ENCODE measurements at places on chromosomes 7 and 10. TPM values are rescaled to one million over a fixed set of nuclear protein-coding genes. Genes with fewer than 3 reads are reported as not detected.

The ANLN gene
- 49.7 TPM for total RNA-seq

The SEMA3E gene
- 1.8 TPM for total RNA-seq

The GPNMB gene
- 3.2 TPM for total RNA-seq

The OR13A1 gene
- not detected for total RNA-seq

Data from A549 treated with ZK216348 at 1 μM for 4 hours (cell line).